Aorta (tissue), 5 donors: ENCODE measurements at places on chromosomes 7 and 10. TPM values are rescaled to one million over a fixed set of nuclear protein-coding genes. Genes with fewer than 3 reads are reported as not detected.

GRCh38 chr10:78868048-78868447, 200.7 kb upstream of the ZMIZ1 start:
- no peak for DNase-seq

GRCh38 chr7:48046458-48046857, 11.1 kb downstream of the C7orf57 start:
- no peak for DNase-seq

- no peak for DNase-seq
Observed at GRCh38 chr7:40765639-40766038, 630.8 kb downstream of the SUGCT start.

Gene CTTNBP2
- total RNA-seq, result 29.6 TPM

Gene OGDHL
- total RNA-seq, result not detected

Gene PCLO
- 1.2 TPM for total RNA-seq

DNA sequence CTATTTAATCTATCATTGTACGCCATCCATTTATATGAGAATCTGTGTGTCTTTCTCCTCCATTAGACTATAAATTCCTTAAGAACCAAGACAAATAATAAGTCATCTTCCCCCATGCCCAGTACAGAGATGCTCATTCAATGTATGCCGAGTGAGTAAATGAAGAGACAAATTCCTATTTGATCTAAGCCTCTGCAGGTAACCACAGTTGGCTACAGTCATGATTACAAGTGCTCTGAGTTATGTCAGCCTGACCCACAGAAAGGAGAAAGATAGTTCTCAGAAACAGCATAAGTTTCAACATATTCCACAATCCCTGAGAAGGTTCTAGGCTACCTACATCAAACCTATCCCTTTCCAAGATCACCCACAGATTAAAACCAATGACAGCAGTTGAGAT, 46.1 kb downstream of the MPP7 start:
- DNase-seq, result no peak

DNA sequence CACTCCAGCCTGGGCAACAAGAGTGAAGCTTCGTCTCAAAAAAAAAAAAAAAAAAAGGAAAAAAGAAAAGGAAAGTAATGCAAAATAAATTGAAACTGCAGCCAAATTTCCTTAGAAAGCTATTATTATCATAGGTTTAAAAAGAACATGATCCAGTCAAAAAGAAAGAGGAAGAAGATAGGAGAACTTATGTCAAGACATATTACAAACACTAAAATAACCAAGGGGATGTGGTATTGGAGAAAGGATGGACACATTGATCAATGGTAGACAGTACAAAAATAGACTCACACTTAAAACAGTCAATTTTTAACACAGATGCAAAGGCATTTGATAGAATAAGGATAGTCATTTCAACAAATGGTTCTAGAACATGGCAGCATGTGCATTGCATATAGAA, 27.3 kb upstream of the PFKP start:
- no peak for DNase-seq

DNA sequence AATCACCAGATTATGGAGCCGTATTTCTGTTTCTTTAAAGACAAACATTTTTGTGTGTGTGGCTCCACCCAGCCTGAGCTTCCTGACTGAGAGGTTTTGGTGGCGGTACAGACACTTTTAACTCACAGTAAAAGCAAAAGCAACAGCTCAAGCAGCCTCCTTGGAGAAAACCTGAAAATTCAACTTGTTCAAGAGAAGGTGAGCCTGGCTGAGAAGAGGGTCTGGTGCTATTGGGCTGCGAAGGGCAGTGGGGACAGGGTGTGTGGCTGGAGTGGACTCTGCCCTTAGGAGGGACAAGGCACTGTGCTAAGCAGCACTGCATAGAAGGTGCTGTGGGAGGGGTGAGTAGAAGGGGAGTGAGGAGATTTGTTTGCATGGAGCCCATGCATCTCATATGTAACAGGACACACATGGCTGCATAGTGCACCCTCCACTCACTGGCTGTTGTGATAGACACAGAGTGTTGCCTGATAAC, at the start of gene GIMAP7:
TSS of gene GIMAP7 (plus strand) at position 125 of the 475 bp plus-strand sequence. CDS start 5,103 bp downstream, outside the sequence.
- peak; percentile 54 for DNase-seq

- DNase-seq, result peak; percentile 75
Observed at GRCh38 chr10:3525832-3526449, 259.1 kb downstream of the KLF6 start.

GRCh38 chr10:61897671-61898434, 3.6 kb upstream of the ARID5B start:
- no peak for DNase-seq

Gene CYP2W1
- not detected for total RNA-seq

DNA sequence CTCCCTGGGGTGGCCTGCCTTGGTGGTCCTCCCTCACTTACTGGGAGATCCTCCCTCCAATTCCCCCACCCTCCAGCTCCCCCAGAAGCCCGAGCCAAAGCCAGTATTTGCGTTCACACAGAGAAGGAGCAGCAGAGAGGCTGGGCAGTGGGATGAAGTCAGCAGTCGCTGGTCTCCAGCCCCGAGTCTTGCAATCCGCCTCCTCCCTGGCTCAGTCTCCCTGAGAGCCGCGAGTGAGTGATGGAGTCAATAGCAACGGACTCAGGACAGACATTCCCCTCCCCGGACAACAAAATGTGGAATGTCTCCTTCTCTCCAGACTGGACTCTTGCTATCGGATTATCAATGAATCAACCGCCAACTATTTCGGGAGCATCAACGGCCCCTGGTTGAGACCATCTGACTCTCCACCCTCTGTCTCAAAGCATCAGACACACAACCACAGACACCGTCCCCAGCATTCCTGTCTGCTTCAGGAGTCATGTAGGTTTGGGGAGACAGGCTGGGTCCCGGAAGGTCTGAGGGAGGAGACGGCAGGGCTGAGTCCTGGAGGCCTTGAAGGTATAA, 178.4 kb downstream of the SH3PXD2A start:
- DNase-seq, result peak; percentile 77

Gene TRIM73
- 2.9 TPM for total RNA-seq

DNA sequence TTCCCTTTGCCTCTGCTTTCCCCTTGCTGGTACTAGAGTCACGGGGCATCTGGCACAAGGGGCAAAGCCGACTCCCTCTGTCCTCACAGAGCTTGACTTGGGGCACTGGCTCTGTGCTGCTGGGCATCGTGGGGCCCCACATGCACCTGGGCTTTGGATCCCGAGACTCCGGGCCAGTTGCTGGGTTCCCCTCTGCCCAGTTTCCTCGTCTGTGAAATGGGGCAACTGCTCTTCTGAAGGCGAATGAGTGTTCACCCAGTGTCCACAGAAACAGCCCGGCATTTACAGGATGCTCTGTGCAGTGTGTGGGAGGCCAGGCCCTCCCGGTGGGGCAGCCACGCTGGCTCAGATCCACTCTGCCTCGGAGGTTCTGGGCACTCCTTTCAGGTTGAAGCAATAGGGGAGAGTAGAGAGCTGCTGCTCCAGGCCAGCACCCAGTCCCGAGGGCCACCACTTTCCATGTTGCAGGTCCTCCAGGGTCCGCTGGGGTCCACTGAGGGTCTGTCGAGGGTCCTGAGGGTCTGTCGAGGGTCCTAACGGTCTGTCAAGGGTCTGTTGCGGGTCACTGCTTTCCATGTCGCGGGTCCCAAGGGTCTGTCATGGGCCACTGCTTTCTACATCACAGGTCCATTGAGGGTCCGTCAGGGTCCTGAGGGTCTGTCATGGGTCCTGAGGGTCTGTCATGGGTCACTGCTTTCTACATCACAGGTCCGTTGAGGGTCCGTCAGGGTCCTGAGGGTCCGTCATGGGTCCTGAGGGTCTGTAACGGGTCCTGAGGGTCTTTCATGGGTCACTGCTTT, 103.6 kb downstream of the VIPR2 start:
- no peak for DNase-seq

- DNase-seq, result no peak
Observed at GRCh38 chr7:81810476-81811155, 40.8 kb upstream of the HGF start.

Gene TMEM196
- 0.30 TPM for total RNA-seq
